Pancreas (tissue), 10 donors: ENCODE measurements at places on chromosomes 4 and X. TPM values are rescaled to one million over a fixed set of nuclear protein-coding genes. Genes with fewer than 3 reads are reported as not detected.
A peak's percentile ranks its signal among the peaks of the same experiment; 100 is the strongest.

- no peak for DNase-seq
These were observed 78.7 kb downstream of the WDFY3 start for GRCh38 chr4:84887824-84888223.

DNA sequence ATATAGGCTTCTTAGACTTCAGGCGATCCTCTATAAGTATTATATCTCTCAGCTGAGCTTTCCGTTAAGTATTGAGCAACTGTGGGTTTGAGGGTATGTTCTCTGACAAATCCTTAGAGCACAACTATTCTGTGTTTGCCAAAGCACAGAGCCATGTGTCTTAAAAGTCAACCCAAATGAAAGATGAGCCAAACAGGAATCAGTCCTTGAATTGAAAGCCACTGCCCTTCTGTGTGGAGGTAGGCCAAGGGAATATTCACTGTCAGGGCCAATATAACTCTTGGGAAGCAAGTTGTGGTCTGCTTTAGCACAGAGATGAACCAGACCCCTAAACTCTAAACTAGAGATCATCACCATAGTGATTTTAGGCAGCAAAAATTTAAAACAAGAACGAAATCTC, 164.0 kb downstream of the STAG2 start:
- DNase-seq: no peak

Gene SMR3B
- total RNA-seq: not detected

Gene SULT1B1
- 0.08 TPM for total RNA-seq

DNA sequence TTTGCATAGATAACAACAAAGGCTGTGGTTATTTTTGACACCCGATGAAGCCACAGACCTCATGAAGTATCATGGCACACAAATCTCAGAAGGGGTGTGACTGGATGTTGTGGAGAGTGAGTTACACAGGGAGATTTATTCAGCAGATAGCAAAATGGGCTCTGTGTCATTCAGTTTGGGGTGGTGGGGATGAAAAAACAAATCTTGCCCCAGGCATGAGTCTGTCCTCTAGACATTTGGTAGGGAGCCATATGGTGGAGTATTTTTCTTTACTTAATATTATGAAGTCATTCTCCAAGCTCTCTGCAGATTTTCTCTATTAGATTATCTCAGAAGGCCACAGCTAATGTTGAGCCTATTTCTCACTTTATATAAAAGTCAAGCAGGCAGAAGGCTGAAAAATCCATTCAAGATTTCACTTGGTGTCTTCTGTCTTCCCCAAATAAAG, 277.1 kb upstream of the TENM3 start:
- DNase-seq: no peak

DNA sequence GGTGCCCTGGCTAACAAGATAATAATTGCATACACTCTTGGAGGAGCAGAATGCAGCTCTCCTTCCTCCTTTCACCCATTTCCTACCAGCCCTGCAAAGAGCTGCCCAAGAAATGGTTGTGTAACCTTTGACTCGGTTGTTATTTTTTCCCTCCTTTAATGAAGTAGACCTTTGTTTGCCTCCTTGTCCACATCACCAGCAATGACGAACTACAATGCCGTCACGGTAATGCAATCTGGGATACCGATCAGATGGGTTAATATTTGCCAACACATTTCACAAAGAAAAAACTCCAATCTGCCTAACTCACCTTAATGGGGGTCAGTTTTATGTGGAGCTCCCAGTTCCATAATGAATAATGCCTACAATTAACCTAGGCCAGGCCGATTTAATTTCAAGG, 32.0 kb downstream of the GPRIN3 start:
- DNase-seq: no peak

GRCh38 chr4:7043284-7044136, at the start of gene TADA2B:
TADA2B (plus strand) TSS chr4:7043372; CDS start chr4:7043580, 208 bp downstream.
- DNase-seq: peak; percentile 70

- no peak for DNase-seq
These were observed 377.1 kb downstream of the PRDM5 start for GRCh38 chr4:120545391-120545790.

GRCh38 chr4:54498661-54499111, 159.1 kb upstream of the KIT start:
- DNase-seq: no peak

Gene PGM2
- 4.8 TPM for total RNA-seq

Gene PCDH18
- 4.8 TPM for total RNA-seq

- DNase-seq: no peak
These were observed 869.8 kb downstream of the PCDH18 start for GRCh38 chr4:136662539-136662938.

Gene MAGEA9B
- total RNA-seq: not detected

DNA sequence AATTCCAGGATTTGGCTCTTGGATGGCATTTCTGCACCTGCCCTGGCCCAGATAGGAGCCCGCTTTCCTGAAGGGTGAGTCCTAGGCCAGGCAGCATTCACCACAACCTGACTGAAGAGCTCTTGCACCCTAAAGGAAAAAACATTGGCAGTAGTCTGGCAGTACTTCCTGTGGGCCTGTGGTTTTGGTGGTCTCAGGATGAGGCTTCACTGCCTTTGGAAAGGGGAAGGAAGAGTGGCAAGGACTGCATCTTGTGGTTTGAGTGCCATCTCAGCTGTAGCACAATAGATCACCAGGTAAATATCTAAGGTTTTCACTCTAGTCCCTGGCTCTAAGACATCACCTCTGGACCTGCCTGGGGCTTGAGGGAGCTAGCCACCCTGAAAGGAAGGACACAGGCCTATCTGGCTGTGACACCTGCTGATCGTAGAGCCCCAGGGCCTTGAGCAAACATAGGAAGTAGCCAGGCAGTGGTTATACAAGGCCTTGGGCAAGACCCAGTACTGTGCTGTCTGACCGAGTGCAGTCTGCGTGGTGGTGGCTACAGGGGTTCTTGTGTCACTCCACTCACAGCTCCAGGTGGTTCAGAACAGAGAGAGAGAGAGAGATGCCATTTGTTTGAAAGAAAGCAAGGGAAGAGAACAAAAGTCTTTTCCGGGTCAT, 28.5 kb upstream of the PRRG1 start:
- DNase-seq: no peak

- peak; percentile 54 for DNase-seq
These were observed 6.3 kb upstream of the ADD1 start for GRCh38 chr4:2837110-2837903.

GRCh38 chr4:169236873-169237626, 33.7 kb downstream of the SH3RF1 start:
- DNase-seq: no peak

GRCh38 chrX:118115953-118116712, 477 bp downstream of the KLHL13 start:
- no peak for DNase-seq

Gene FAM47A
- not detected for total RNA-seq

DNA sequence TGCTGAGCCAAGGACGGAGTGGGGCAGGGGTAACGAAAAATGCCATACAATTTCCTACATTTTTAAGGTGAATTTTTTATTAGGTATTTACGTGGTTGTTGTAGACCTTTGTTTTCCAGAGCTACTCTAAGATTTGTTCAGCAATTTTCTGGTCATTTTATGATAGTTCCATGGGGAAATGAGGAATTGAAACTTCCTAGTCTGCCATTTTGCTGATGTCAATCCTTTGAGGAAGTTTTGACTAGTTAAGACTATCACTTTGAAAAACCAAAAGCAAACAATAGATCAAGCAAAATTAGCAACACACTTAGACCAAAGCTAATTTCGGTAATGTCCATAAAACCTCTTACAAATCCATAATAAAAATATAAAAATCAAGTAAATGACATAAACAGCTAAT, 7.0 kb upstream of the TLR3 start:
- no peak for DNase-seq

- DNase-seq: no peak
These were observed 24.8 kb upstream of the UXT start for GRCh38 chrX:47683829-47684205.

DNA sequence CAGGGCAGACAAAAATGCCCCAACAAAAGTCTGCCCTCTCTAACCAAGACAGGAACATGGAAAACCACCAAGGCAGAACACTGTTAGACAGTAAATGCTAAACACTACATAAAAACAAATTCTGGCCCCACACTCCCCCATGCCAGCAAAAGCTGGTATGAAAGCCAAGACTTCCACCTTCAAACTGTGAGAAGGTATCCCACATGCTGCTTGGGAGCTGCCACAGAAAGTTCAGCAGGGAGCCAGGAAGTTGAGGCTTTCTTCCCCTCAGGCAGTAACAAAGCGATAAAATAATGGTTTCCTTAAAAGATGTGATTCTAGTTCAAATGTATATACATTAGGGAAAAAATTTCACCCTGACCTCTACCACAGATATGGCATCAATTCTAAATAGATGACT, 770.4 kb upstream of the NDST4 start:
- DNase-seq: no peak

DNA sequence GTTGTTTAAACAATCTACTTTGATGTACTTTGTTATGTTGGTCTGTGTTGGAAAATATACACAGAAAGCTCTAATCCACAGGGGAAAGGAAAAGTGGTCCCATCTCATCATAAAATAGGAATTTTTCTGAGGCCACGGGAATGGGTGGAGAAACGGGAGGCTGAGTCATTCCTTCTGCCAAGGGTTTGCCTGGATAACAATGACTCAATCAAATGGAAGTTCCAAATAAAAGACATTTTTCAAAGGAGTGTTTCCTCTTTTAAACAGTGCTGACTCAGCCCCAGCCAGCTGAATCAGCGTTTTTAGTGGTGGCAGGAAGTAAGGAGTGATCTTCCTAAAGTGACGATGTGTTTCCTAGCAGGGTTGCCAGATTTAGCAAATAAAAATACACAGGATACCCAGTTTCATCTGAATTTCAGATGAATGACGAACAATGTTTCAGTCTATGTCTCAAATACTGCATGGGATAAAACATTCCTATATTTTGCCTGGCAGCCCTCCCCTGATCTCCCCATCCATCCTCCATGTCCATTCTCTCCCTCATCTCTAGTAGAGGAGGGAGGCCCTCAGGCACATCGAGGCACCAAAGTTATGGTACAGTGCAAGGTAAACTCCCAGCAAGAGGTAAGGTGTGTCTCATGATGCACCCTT, 345.4 kb upstream of the GATB start:
- peak; percentile 53 for DNase-seq

Gene APELA
- total RNA-seq: not detected

DNA sequence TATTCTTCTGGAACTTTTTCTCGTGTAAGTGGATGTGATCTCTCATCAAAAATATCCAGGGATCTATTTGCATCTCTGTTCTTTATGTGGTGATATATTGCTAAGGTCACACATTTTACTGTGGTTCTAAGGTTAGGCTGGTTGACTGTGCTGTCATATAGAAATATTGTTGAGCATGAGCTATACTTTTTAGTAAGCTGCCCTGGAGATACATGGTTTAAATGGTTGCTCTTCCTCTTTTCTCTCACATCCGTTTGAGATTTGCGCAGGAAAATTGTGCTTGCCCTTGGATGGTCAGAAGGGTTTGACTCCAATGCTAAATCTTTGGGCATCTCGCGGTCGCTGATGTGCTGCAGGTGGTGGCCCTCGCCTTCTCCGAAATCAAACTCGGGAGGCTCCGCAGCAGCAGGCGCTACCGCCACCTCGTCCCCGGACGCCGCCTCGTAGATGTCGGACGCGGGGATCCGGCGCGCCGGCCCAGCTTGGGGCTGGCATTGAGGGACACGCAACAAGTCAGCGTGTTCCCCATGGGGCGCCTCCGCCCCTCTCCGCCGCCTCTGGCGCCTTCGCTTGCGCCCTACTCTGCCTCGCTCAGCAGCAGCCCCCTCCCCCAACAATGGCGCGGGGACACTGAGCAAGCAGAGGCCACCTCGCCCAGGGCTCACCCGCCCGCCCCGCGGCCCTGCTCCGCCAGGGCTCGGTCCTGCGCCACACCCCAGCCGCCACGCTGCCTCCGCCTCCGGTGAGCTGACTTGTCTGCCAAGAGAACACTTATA, 154.5 kb downstream of the MSN start:
- DNase-seq: peak; percentile 58

Gene CDKL2
- total RNA-seq: 0.57 TPM

DNA sequence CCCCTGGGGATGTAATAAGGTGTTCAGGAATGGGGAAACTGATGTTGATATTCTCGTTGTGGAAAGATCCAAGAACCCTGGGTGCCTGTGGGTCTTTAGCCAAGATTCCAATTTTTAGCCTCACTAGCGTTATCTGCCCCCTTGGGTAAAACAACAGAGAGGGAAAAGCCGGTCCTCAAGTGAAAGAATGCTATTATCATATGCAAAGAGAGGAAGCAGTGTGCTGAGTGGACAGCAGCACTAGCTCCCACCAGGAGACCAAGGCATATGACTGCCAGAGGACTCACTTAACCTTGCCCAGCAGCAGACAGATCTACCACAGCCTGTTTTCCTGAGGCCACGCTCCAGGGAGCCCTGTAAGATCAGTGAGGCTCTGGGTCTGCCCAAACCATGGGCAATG, 257.9 kb upstream of the CPEB2 start:
- no peak for DNase-seq

Gene NUP62CL
- 2.6 TPM for total RNA-seq
